Stimulated activated CD4-positive, alpha-beta T cell treated with anti-CD3 and anti-CD28 coated beads, Interleukin-4, amount 100 ng/mL, for 48 hours (primary cell): ENCODE measurements at places on chromosomes 13 and 19.

DNA sequence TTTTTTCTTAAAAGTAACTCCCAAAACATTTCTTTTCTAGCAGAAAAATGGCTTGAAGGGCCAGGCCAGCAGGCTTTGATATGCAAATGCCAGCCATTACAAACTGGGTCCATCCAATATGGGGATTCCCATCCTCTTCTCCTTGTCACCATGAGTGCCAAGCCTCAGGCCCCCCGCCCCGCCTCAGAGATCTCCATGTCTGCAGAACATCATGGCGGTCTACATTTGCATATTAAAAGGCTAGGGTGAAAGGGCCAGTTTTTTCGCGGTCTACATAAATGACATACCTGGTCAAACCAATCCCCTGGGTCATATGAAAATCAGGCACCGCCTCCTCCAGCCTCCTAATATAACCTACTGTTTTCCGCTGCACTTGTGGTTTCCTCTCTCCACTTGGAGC lies 1327.6 kb downstream of the UQCRFS1 start:
- DNase-seq, result no peak

DNA sequence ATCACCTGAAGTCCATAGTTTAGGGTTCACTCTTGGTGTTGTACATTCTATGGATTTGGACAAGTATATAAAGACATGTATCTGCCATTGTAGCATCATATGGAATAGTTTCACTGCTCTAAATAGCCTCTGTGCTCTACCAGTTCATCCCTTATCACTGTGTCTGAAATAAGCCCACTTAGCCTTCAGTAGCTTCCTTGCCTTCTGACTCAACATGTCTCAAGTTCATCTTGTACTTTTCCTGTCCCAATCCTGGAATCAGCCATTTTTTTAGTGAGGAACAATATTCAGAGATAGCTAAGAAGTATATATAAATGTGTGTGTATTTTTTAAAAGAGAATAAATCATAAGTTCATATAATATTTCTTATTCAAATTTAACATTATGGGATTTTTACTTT lies 79.2 kb downstream of the DHRS12 start:
- DNase-seq, result no peak

DNA sequence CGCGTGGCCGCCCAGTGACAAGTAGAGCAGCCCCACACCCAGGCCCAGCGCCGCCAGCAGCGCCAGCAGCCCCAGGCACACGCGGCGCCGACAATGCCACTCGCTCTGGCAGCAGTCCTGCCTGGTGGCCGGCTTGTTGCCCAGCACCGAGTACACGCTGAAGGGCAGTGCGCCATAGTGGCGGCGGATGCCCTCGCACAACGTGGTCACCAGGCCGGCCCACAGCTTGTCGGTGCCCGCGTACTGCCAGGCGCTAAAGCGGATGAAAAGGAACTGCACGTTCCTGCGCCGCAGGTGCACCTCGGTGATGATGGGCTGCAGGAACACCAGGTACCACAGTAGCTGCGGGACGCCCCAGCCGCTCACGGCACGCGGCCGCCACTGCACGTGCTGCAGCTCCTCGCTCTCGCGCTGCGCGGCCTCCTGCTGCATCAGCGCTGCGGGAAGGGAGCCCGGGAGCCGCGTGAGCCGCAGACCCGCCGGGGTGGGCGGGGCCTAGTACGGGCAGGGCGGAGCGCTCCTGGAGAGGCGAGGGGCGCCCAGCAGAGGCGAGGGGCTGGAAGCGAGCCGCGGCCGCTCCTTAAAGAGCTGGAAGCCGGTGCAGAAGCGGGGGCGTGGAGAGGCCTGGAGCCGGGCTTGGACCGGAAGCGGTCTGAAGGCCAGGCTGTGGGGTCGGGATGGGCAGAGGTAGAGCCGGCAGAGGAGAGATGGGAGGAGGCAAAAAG lies 7.3 kb downstream of the NKPD1 start:
- DNase-seq, result no peak

- DNase-seq, result no peak
These were observed 523.7 kb upstream of the HTR2A start for GRCh38 chr13:47420568-47420967.

GRCh38 chr13:34246511-34246910 lies 428.6 kb downstream of the RFC3 start:
- DNase-seq, result no peak

GRCh38 chr13:59951011-59951410 lies 212.7 kb downstream of the DIAPH3 start:
- DNase-seq, result no peak
